ENCODE measurements at places on chromosomes 13 and 19. TPM values are rescaled to one million over a fixed set of nuclear protein-coding genes. Genes with fewer than 3 reads are reported as not detected.

- H3K36me3 ChIP-seq = no peaks in the 10 kb centered on the region
- no peak for DNase-seq
- no peak overlapping the region for H3K4me3 ChIP-seq
- H3K4me1 ChIP-seq = no peaks in the 10 kb centered on the region
- H3K27me3 ChIP-seq = peaks cover 36% of the 10 kb centered on the region
Observed at GRCh38 chr19:31350693-31351055, 1.4 kb upstream of the TSHZ3 start.

DNA sequence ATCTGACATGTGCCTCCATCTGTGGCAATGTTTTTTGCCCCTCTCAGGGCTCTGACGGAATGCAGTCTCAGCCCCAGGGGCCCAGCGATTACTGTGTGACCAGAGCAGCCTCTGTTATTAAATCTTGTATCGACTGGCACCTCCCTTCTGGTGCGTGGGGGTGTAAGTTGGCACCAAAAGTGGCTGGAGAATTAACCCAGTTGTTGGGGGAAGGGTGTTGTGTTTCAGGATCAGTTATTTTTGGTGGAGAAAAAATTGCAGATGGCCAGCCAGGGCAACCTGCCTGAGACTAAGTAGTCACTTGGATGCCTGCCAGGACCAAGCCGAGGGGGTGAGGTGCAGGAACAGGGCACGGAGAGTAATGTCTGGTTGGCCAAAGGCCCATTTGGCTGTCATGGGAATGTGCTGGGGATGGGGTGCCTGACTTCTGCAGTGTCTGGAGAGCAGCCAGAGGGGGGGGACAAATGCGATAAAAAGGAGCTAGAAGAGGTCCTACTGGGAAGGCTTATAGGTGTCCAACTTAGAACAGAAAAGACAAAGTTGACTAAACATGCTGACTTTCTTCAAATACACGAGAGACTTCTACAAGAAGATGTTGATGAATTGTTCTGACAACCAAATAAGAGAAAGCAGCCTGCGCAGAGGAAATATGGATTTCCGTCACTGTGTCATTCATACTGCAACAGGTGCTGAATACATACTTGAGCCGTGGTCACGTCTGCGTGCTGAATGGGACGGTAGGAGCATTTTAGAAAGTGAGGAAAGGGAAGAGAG lies 69.8 kb downstream of the SIAH3 start:
- no peak for DNase-seq
- no peaks in the 10 kb centered on the region for H3K4me1 ChIP-seq
- H3K4me3 ChIP-seq = no peak overlapping the region
- peaks cover 66% of the 10 kb centered on the region for H3K27me3 ChIP-seq
- H3K27ac ChIP-seq = no peak overlapping the region
- H3K36me3 ChIP-seq = no peaks in the 10 kb centered on the region

DNA sequence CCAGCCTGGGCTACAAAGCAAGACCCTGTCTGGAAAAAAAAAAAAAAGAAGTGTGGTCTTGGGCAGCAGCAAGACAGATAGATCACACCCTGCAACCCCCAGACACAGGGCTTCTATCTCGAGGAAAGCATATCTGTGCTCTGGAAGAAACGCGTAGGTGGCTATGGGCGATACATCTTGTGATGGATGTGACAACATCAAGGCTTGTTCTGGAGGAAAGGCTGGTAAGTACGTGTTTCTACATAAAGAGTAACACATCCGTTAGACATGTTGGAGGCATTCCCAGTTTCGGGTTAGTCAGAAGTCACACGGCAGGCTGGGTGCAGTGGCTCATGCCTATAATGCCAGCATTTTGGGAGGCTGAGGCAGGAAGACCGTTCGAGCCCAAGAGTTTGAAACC lies 6.6 kb upstream of the DHDH start:
- H3K4me3 ChIP-seq = no peak overlapping the region
- no peaks in the 10 kb centered on the region for H3K36me3 ChIP-seq
- no peaks in the 10 kb centered on the region for H3K4me1 ChIP-seq
- H3K27ac ChIP-seq = 0 out of 2 replicates have a peak overlapping the region, but pooled peaks have one; percentile 29
- H3K27me3 ChIP-seq = no peaks in the 10 kb centered on the region

TMEM272 gene
- not detected for total RNA-seq

GRCh38 chr13:94674609-94675348 lies 37.6 kb downstream of the SOX21 start:
- H3K4me1 ChIP-seq = no peaks in the 10 kb centered on the region
- H3K4me3 ChIP-seq = no peak overlapping the region
- no peak for DNase-seq

FFAR1 gene
- 0.44 TPM for total RNA-seq

GRCh38 chr19:2561221-2561620 lies 85.3 kb downstream of the GADD45B start:
- H3K27ac ChIP-seq = no peak overlapping the region
- H3K4me1 ChIP-seq = no peaks in the 10 kb centered on the region
- no peaks in the 10 kb centered on the region for H3K27me3 ChIP-seq
- no peak overlapping the region for H3K4me3 ChIP-seq
- H3K36me3 ChIP-seq = no peaks in the 10 kb centered on the region

DNA sequence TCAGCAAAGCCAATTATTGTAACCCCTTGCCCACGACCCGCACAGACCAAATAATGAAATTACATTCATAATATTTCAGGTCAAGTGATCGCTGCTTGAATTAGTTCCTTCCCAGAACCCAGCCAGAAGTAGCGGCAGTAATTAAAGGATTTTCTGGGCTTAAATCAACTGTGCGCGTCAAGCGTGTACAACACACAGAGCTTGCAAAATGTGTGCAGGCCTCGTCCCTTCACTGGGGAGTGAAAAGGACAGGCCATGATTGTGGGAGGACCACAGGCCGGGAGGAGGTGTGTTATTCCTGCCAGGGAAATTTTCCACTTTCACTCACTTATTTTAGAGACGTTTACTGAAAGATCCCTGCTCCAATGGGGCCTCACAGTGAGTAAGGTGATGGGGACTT lies 84.9 kb downstream of the CHST8 start:
- H3K4me3 ChIP-seq = no peak overlapping the region
- no peak for DNase-seq
- H3K36me3 ChIP-seq = no peaks in the 10 kb centered on the region
- no peaks in the 10 kb centered on the region for H3K4me1 ChIP-seq

- H3K27ac ChIP-seq = no peak overlapping the region
- H3K4me1 ChIP-seq = no peaks in the 10 kb centered on the region
- DNase-seq = no peak
Observed at GRCh38 chr13:18991060-18991459, 190.6 kb downstream of the TUBA3C start.

DNA sequence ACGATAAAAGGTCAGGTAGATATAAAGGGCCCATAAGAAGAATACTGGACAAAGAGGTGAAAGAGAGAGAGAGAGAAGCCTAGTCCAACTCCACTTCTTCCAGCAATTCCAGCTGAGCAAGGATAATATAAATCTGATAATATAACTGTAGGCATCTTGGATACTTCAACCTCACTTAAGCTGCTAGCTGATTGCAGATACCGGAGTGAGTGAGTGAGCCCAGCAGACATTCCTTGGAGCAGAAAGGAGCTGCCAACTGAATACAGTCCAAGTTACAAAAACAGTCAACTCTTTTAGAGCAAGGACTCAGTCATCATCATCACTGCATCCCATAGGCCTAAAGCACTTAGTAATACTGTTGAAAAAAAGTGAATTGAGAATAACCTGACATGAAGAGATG lies 387.6 kb downstream of the SLITRK6 start:
- H3K4me1 ChIP-seq = no peaks in the 10 kb centered on the region
- H3K27me3 ChIP-seq = no peaks in the 10 kb centered on the region
- DNase-seq = no peak
- no peaks in the 10 kb centered on the region for H3K36me3 ChIP-seq

TEKTIP1 gene
- total RNA-seq = 4.7 TPM

- H3K4me1 ChIP-seq = peaks cover 11% of the 10 kb centered on the region
- no peaks in the 10 kb centered on the region for H3K36me3 ChIP-seq
- H3K27ac ChIP-seq = peak overlapping the region; percentile 59
- DNase-seq = no peak
Observed at GRCh38 chr13:45416516-45417128, 1.6 kb downstream of the SLC25A30 start.

PLEKHA4 gene
- 0.79 TPM for total RNA-seq

TRIM28 gene
- total RNA-seq = 311 TPM

PARP4 gene
- 80.6 TPM for total RNA-seq

LSM4 gene
- 291 TPM for total RNA-seq

DNA sequence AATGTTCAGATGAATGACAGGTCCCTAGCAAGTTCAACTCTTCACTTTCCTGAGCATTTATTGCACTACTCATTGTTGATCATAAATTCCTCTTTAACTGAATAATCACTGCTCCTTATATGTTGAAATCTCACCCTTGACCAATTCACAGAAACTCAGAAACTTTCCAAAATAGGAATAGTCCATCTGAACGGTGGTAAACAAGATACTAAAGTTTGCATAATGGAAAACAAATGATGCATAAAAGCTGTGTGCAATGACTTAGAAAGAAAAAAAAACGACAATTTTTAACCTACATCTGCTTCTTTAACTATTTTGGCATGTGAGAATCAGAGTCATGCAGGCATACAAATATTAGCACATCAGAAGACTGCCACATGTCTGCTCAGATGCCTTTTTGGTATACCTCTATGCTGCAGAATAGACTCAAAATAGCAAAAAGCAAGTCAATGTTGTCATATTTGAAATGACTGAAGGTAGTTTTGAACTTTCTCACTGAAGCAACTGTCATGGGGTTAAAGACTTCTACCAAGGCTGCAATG lies 34.8 kb downstream of the SLC10A2 start:
- no peaks in the 10 kb centered on the region for H3K27me3 ChIP-seq
- peak overlapping the region; percentile 24 for H3K27ac ChIP-seq
- H3K36me3 ChIP-seq = no peaks in the 10 kb centered on the region
- peaks cover 8% of the 10 kb centered on the region for H3K4me1 ChIP-seq
- DNase-seq = no peak

- no peaks in the 10 kb centered on the region for H3K27me3 ChIP-seq
- peaks cover 25% of the 10 kb centered on the region for H3K4me1 ChIP-seq
- H3K27ac ChIP-seq = peak overlapping the region; percentile 71
- H3K36me3 ChIP-seq = no peaks in the 10 kb centered on the region
- H3K4me3 ChIP-seq = no peak overlapping the region
- no peak for DNase-seq
Observed at GRCh38 chr13:32905063-32905863, 111.0 kb upstream of the KL start.

DNA sequence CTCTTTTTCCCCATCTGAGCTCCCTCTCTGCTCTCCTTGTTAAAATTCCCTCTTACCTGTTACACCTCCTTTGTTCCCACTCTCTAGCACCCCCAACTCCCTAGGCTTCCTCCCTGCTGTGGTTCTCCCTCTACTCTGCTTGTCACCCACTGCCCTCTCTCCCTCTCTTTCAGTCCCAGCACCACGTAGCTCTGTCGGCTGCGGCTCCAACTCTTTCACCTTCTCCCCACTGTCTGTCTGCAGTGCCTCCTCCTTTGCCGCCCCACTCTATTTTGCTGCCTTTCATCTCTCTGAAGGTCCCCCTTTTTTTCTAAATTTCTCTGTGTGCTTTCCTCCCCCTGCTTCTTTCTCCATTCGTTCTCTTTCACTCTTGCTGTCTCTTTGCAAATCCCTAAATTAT lies 1.1 kb downstream of the ZNF836 start:
- peaks cover 29% of the 10 kb centered on the region for H3K36me3 ChIP-seq
- no peak for DNase-seq
- H3K27me3 ChIP-seq = no peaks in the 10 kb centered on the region

SGTA gene
- 35.1 TPM for total RNA-seq

MUC16 gene
- 75.0 TPM for total RNA-seq
